ENCODE measurements at places on chromosomes 6 and 20. TPM values are rescaled to one million over a fixed set of nuclear protein-coding genes. Genes with fewer than 3 reads are reported as not detected.
A peak's percentile ranks its signal among the peaks of the same experiment; 100 is the strongest.

Gene ZNF334
- total RNA-seq: 0.11 TPM

Gene LZTS3
- 3.9 TPM for total RNA-seq

Gene ACOT8
- 56.3 TPM for total RNA-seq

Gene MUC22
- not detected for total RNA-seq

Gene TBC1D32
- 4.8 TPM for total RNA-seq

Gene AVP
- total RNA-seq: not detected

Gene DACT2
- total RNA-seq: not detected

Gene CST7
- total RNA-seq: not detected

Gene CAP2
- 34.0 TPM for total RNA-seq

Gene PGC
- total RNA-seq: not detected

Gene XKR7
- not detected for total RNA-seq

Gene RBBP8NL
- not detected for total RNA-seq

Gene HLA-E
- total RNA-seq: 214 TPM

Gene BPI
- 0.11 TPM for total RNA-seq

DNA sequence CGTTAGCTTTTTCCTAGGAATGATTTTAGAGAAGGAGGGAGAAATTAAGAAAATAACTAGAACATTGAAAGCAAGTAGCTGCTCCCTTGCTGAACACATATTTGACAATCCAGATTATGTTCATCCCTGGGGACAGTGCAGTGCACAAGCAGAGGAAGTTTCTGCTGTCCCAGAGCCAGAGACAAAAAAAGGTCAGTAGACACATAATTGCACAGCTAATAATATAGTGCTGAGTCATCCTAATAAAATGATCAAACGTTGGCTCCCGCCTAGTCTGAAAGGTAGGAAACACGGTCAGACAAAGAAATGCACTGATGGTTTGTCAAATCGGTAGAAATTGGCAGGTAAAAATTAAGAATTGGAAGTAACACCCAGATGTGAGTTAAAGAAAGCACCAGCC is 21.7 kb upstream of the SSTR4 start:
- no peak overlapping the region for H3K4me3 ChIP-seq
- no peak for DNase-seq
- H3K27ac ChIP-seq: no peak overlapping the region
- H3K36me3 ChIP-seq: no peaks in the 10 kb centered on the region
- no peaks in the 10 kb centered on the region for H3K27me3 ChIP-seq
- peaks cover 8% of the 10 kb centered on the region for H3K4me1 ChIP-seq

GRCh38 chr20:33673114-33673409 is 1.2 kb downstream of the NECAB3 start:
- H3K27me3 ChIP-seq: no peaks in the 10 kb centered on the region
- DNase-seq: no peak
- H3K27ac ChIP-seq: peak overlapping the region; percentile 70
- H3K36me3 ChIP-seq: peaks cover 79% of the 10 kb centered on the region

GRCh38 chr6:15953152-15953880 is 175.6 kb upstream of the MYLIP start:
- H3K36me3 ChIP-seq: no peaks in the 10 kb centered on the region
- DNase-seq: no peak
- no peak overlapping the region for H3K4me3 ChIP-seq
- no peak overlapping the region for H3K27ac ChIP-seq
- no peaks in the 10 kb centered on the region for H3K27me3 ChIP-seq

DNA sequence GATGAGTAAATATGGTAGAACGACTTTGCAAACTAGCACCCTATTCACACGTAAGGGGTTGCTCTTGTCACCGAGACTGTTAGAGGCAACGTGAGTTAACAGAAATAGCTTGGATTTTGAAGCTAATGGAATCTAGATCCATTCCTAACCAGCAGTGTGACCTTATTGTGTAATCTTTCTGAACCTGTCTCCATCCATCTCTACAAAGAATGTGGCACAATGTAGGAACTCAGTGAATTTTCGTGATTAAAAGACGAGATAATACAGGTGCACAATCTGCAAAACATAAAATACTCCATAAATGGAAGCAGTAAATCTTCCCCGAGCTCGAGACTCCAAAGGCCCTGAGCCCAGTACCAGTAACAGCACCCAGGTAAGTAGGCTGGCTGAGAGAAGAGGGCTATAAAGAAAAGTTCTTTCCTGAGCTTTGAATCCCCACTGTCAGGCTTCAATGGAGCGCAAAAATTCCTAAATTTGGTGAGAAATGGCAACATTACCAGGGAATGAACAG is 801 bp upstream of the KIFC1 start:
- no peak for DNase-seq
- no peaks in the 10 kb centered on the region for H3K27me3 ChIP-seq
- peak overlapping the region; percentile 40 for H3K27ac ChIP-seq
- peaks cover 34% of the 10 kb centered on the region for H3K4me1 ChIP-seq

DNA sequence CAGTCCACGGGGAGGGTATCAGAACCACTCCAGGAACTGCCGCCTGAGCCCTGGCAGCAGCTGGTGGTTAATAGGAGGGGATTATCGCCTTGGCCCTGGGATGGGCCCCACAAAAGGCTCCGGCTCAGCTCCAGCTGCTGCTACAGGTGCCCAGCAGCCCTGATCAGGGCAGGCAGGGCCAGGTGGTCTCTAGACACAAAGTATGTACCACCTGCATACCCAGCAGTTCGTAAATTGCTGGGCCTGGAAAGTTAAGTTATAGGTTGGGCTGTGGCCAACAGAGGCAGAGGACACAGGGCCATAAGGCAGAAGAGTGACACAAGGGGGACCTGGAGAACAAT is 35.1 kb downstream of the RRBP1 start:
- H3K27me3 ChIP-seq: no peaks in the 10 kb centered on the region
- H3K36me3 ChIP-seq: peaks cover 91% of the 10 kb centered on the region
- no peaks in the 10 kb centered on the region for H3K4me1 ChIP-seq
- no peak overlapping the region for H3K27ac ChIP-seq
- H3K4me3 ChIP-seq: no peak overlapping the region
- DNase-seq: no peak

DNA sequence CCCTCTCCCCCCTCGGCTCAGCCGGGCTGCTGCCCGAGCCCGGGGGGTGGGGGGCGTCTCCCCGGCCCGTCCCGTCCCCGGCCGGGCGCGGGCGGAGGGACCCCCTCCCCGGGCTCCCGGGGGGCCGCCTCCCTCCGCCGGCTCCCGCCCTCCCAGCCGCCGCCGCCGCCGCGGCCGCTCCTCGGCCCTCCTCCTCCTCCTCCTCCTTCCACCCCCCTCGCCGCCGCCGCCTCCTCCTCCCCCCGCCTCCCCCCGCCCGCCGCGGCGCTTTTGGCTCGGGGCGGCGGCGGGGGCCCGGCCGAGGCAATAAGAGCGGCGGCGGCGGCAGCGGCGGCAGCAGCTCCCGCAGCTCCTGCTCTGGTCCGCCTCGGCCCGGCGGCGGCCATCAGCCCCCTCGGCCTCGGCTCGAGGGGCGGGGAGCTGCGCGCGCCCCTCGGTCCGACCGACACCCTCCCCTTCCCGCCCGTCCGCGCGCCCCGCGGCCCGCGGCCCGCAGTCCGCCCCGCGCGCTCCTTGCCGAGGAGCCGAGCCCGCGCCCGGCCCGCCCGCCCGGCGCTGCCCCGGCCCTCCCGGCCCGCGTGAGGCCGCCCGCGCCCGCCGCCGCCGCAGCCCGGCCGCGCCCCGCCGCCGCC is 38.7 kb downstream of the GNAS start:
- peaks cover 43% of the 10 kb centered on the region for H3K4me1 ChIP-seq
- H3K27me3 ChIP-seq: 0 out of 2 replicates have a peak, but pooled peaks cover 5% of the 10 kb centered on the region
- H3K4me3 ChIP-seq: peak overlapping the region; percentile 64

GRCh38 chr6:44699082-44699481 is 311.6 kb downstream of the CDC5L start:
- no peak overlapping the region for H3K27ac ChIP-seq
- H3K4me3 ChIP-seq: no peak overlapping the region
- H3K27me3 ChIP-seq: no peaks in the 10 kb centered on the region
- DNase-seq: peak; percentile 22

- H3K4me3 ChIP-seq: no peak overlapping the region
- no peak overlapping the region for H3K27ac ChIP-seq
- H3K36me3 ChIP-seq: no peaks in the 10 kb centered on the region
- peaks cover 7% of the 10 kb centered on the region for H3K4me1 ChIP-seq
These were observed 16.5 kb upstream of the TINAG start for GRCh38 chr6:54291738-54292137.

- H3K4me3 ChIP-seq: no peak overlapping the region
- H3K27ac ChIP-seq: no peak overlapping the region
- H3K27me3 ChIP-seq: peaks cover 16% of the 10 kb centered on the region
- H3K4me1 ChIP-seq: no peaks in the 10 kb centered on the region
- DNase-seq: no peak
These were observed 34.0 kb upstream of the YWHAB start for GRCh38 chr20:44851545-44851944.

DNA sequence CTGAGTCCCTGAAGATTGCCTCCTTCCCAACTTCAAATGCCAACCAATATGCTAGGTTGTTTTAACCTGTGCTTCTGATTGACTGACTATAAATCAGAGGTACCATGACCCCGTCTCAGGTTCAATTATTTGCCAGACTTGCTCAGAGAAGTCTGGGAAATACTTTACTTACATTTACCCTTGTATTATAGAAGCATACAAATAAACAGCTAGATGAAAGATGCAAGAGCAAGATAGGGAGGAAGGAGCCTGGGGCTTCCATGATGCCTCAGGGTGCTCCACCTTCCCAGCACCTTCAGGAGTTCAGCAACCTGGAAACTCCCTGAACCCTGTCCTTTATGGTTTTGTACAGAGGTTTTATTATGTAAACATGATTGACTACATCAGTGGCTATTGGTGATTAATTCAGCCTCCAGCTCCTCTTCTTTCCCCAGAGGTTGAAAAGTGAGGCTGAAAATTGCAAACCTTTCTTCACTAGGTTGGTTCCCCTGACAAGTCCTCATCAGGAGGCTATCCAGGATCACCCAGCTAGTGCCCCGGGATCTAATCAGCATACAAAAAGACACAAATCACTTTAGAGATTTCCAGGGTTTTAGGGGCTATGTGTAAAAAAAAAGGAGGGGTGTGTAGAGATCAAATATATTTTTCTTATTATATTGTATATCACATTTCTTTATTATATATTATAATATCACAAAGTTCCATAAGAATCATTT is 547.7 kb downstream of the EPM2A start:
- no peak overlapping the region for H3K4me3 ChIP-seq
- H3K27me3 ChIP-seq: peaks cover 4% of the 10 kb centered on the region
- H3K36me3 ChIP-seq: no peaks in the 10 kb centered on the region

- 0 out of 2 replicates have a peak, but pooled peaks cover 2% of the 10 kb centered on the region for H3K4me1 ChIP-seq
- DNase-seq: no peak
- no peak overlapping the region for H3K27ac ChIP-seq
- no peaks in the 10 kb centered on the region for H3K27me3 ChIP-seq
- H3K4me3 ChIP-seq: no peak overlapping the region
These were observed 104.4 kb upstream of the FOXP4 start for GRCh38 chr6:41441598-41442351.

- H3K4me3 ChIP-seq: no peak overlapping the region
- no peaks in the 10 kb centered on the region for H3K4me1 ChIP-seq
- no peak overlapping the region for H3K27ac ChIP-seq
- H3K36me3 ChIP-seq: no peaks in the 10 kb centered on the region
These were observed 1383.5 kb upstream of the DEFB115 start for GRCh38 chr20:29873946-29874345.

DNA sequence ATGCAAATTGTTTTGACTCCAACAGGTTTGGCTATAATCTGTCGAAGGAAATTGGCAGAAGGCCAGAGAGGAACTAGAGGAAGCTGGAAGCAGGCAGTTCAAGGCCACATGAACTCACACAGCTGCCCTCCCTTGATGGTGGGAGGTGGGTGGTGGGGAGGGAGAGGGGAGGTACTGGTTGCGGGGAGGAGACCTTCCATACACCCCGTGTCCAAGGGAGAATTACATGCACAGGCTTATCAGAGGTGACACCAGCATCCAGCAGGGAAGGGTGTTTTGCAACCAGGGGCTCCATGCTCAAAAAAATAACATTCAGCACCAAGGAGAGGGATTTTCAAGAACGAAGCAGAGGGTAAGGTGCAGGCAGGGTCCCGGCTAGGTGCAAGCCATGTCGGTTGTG is 9.1 kb downstream of the PRND start:
- peaks cover 7% of the 10 kb centered on the region for H3K27me3 ChIP-seq
- peaks cover 5% of the 10 kb centered on the region for H3K4me1 ChIP-seq
- DNase-seq: no peak
- no peak overlapping the region for H3K27ac ChIP-seq
- no peak overlapping the region for H3K4me3 ChIP-seq
- H3K36me3 ChIP-seq: no peaks in the 10 kb centered on the region

GRCh38 chr20:48787861-48788375 is 39.9 kb downstream of the PREX1 start:
- H3K27ac ChIP-seq: peak overlapping the region; percentile 30
- peaks cover 52% of the 10 kb centered on the region for H3K4me1 ChIP-seq

- H3K27ac ChIP-seq: no peak overlapping the region
- DNase-seq: no peak
- no peaks in the 10 kb centered on the region for H3K27me3 ChIP-seq
- no peaks in the 10 kb centered on the region for H3K4me1 ChIP-seq
- no peaks in the 10 kb centered on the region for H3K36me3 ChIP-seq
- no peak overlapping the region for H3K4me3 ChIP-seq
These were observed 7.5 kb downstream of the DEF6 start for GRCh38 chr6:35305117-35305516.

GRCh38 chr6:133202610-133203343 is 38.4 kb upstream of the EYA4 start:
- no peaks in the 10 kb centered on the region for H3K36me3 ChIP-seq
- H3K27ac ChIP-seq: no peak overlapping the region
- H3K4me1 ChIP-seq: no peaks in the 10 kb centered on the region
- DNase-seq: no peak
- H3K4me3 ChIP-seq: no peak overlapping the region

DNA sequence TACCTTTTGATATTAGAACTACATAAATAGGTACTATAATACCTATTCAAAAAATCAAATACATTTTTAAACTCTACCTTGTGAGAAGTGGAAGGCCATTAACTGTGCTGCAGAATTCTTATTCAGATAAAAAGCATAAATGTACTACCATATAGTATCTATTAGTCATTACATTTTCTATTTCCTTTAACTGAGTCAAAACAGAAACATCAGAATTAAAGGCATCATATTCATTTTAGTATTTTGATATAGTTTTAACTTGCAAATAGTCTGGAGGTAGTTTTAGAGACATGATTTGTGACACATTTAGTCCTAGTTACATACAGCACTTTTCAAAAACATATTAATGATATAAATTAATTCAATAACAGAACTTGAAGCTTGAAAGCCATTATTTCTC is 39.9 kb upstream of the TAB2 start:
- H3K4me1 ChIP-seq: no peaks in the 10 kb centered on the region
- no peak for DNase-seq
- no peaks in the 10 kb centered on the region for H3K27me3 ChIP-seq
- H3K36me3 ChIP-seq: no peaks in the 10 kb centered on the region

- H3K27ac ChIP-seq: no peak overlapping the region
- no peaks in the 10 kb centered on the region for H3K36me3 ChIP-seq
- no peak for DNase-seq
These were observed 296.7 kb downstream of the TFAP2C start for GRCh38 chr20:56925831-56926170.

Data from SJSA1 (cell line).